ENCODE measurements at places on chromosomes 7 and 10. TPM values are rescaled to one million over a fixed set of nuclear protein-coding genes. Genes with fewer than 3 reads are reported as not detected.

GATAD1 gene
- polyA plus RNA-seq: 26.5 TPM

KIAA1217 gene
- polyA plus RNA-seq: 21.5 TPM

CPXM2 gene
- 0.24 TPM for polyA plus RNA-seq

KLHDC10 gene
- polyA plus RNA-seq: 45.7 TPM

AOAH gene
- 4.4 TPM for polyA plus RNA-seq

FRMPD2 gene
- not detected for polyA plus RNA-seq

CYP3A7 gene
- 6.2 TPM for polyA plus RNA-seq

CCDC71L gene
- polyA plus RNA-seq: 4.3 TPM

NANOS1 gene
- 4.6 TPM for polyA plus RNA-seq

FGFBP3 gene
- polyA plus RNA-seq: 1.7 TPM

LIPA gene
- polyA plus RNA-seq: 26.8 TPM

POLR2J2 gene
- 0.38 TPM for polyA plus RNA-seq

VIPR2 gene
- 9.2 TPM for polyA plus RNA-seq

COX15 gene
- 23.7 TPM for polyA plus RNA-seq

LEP gene
- 0.04 TPM for polyA plus RNA-seq

TMEM270 gene
- polyA plus RNA-seq: not detected

OR9A2 gene
- not detected for polyA plus RNA-seq

PRSS1 gene
- polyA plus RNA-seq: not detected

ITGB8 gene
- polyA plus RNA-seq: 4.4 TPM

OR2A7 gene
- polyA plus RNA-seq: 1.4 TPM

VPS26A gene
- polyA plus RNA-seq: 51.2 TPM

SPAM1 gene
- polyA plus RNA-seq: not detected

NACAD gene
- polyA plus RNA-seq: 4.5 TPM

ATP5F1C gene
- 265 TPM for polyA plus RNA-seq
